ENCODE measurements at places on chromosomes 6 and 20.

- no peak for DNase-seq
These were observed 54.6 kb upstream of the ECHDC1 start for GRCh38 chr6:127397729-127398630.

- no peak for DNase-seq
These were observed 56.8 kb downstream of the MYH7B start for GRCh38 chr20:35012227-35013069.

DNA sequence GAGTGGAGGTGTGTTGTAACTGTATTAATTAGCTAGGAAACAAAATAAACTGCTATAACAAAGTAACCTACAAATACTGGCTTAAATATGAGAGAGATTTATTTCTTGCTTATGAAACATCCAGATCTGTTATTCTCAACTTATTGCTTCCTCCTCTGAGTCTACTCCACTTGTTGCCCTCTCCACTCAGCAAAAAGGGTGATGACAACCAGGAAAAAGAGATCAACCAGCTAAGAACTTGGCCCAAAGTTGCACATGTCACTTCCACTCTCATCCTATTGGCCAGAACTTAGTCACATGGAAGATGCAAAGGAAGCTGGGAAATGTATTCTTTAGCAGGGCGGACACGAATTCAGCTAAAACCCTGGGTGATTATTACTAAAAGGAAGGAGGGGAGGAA is 5.2 kb upstream of the TP53RK start:
- DNase-seq, result no peak

DNA sequence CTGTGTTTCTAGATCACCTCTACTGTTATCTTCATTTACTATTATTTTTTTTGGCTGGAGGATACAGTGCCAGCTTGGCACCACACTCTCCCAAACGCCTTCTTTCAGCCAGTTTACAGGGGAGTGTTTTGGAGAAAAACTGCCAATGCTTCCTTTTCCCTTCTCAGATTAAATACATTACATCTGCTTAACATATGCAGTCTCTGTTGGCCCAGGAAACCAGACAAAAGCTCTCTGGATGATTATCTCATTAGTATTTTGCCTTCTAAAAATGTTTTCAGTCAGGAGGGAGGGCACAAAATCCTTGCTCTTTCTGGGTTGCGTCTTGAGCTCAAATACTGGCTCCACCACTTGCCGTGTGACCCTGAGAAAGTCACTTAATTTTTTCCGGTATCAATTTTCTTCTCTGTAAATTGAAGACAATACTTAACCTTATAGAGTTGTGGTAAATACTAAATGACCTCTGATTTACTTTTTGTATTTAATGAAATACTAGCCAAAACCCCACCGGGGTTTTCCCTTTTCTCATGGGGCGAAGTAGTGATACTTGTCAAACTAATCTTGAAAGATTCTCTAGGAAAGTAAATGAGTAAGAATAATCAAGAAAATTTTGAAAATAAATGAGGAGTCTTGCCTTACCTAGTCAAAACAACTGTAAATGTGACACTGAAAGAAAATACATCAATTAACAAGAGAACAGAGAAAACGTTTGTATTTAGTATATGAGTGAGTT is 146.2 kb downstream of the MMS22L start:
- DNase-seq, result no peak

GRCh38 chr20:16428112-16428511 is 145.1 kb downstream of the KIF16B start:
- DNase-seq, result no peak

- no peak for DNase-seq
These were observed 31.8 kb downstream of the GFOD1 start for GRCh38 chr6:13455552-13455966.

- no peak for DNase-seq
These were observed 71.7 kb downstream of the B4GALT5 start for GRCh38 chr20:49641683-49642656.

- DNase-seq, result no peak
These were observed 55.4 kb downstream of the RIPOR3 start for GRCh38 chr20:50635676-50636600.

DNA sequence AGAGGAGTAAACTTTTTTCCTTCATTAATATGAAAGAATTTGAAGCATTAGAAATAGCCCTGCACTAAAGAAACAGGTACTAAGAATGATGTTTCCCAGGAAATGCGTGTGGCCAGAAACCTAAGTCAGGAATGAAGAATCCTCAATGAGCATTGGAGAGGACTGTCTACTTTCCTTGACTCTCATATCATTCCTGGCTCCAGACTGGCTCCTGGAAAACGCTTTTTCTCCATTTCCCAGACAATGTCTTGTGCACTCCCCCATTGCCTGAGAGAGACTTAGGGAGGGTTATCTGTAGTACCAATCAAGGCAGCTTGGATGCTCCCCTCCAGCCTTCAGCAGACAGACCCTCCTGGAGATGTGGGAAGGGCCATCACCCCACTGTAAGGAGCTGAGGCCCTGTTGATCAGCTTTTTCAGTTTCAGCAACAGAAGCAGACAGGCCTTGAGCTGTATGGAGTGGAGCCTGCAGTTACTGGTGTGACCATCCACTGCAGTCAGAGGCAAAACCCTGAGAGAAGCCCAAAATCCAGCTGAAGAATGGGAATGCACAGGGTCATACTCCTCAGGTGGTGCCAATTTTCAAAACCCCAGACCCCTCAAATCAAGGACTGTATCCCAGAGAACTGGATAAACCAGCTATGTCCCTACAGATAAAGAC is 127.3 kb upstream of the NT5E start:
- DNase-seq, result no peak

DNA sequence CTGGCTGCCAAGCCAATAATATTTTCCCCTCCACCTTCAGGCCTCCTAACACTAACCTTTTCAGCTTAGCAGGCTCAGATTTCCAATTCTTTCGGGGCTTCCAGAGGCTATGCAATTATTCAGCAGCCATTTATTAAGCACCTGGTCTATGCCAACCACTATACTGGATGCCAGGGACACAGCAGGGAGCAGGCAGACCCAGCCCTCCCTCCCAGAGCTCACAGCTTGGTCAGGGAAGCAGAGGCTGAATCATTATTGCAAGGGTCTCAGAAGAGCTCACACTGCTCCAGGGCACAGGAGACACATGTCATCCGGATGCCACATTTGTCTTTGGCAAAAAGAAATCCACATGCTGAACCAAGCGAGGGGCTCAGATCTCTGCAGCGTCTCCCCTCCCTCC is 1.3 kb downstream of the BPIFB1 start:
- DNase-seq, result no peak

GRCh38 chr6:125886914-125887313 is 69.7 kb upstream of the HINT3 start:
- DNase-seq, result no peak

- no peak for DNase-seq
These were observed 23.2 kb downstream of the AFDN start for GRCh38 chr6:167849846-167850459.

GRCh38 chr6:14635934-14636591 is 518.5 kb downstream of the CD83 start:
- no peak for DNase-seq

DNA sequence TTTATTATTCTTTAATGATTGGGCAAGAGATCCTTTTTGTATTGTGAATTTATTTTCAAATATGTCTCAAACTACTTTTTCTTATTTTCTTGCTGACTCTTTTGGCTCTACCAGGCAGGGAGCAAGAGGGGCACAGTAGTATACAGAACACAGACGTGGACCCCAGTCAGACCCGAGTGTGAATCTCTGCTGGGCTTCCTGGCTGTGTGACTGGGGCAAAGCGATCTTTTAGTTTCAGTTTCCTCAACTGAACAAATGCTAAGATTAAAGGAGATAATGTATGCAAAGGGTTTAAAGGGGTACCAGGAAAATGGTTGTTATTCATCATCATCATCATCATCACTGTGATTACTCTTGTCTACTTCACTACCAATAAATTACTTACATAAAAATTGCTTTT is 317.5 kb downstream of the HIVEP2 start:
- DNase-seq, result no peak

GRCh38 chr6:15495375-15495901 is 167.4 kb downstream of the DTNBP1 start:
- no peak for DNase-seq

DNA sequence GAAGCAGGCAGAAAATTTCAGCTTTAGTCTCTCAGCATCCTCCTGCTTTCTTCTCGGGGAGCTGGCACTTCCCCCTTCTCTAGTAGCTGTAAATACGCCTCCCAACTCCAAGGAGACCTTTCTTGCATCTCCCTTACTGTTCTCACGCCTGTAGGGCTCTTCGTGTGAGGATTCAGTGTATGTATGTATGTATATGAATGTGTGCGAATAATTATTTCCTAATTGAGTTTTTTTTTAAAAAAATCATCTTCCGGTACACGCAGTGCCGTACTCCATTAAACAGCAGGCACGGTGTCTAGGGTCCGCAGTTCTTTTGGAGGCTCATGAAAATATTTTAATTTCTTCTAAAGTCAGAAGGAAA is 85.4 kb downstream of the HFE start:
- no peak for DNase-seq

DNA sequence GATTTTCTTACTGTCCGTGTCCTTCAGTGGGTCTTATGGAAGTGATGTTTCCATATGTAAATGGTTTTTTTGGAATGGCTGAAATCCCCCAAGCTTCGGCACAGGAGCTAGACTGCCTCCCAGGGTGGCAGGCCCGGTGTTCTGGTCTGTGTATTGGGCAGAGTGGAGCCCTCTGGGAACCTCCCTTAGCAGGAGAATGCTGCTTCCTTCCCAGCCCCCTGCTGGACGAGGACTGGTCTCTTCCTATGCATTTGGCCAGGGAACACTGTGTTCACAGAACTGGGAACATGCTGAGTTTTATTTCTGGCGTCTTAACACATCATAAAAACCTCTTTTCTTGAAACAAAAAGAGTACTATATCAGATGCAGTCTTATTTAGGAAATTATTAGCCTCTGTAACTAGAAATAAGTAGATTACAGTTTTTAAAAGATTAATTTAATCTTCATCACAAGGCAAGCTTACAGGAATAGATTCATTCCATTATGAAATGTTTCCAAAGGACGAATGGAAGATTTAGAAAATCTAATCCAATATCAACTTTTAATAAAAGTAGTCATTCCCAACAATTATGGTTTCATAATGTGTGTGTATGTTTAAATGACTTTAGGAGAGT is 56.6 kb downstream of the SYTL3 start:
- no peak for DNase-seq

DNA sequence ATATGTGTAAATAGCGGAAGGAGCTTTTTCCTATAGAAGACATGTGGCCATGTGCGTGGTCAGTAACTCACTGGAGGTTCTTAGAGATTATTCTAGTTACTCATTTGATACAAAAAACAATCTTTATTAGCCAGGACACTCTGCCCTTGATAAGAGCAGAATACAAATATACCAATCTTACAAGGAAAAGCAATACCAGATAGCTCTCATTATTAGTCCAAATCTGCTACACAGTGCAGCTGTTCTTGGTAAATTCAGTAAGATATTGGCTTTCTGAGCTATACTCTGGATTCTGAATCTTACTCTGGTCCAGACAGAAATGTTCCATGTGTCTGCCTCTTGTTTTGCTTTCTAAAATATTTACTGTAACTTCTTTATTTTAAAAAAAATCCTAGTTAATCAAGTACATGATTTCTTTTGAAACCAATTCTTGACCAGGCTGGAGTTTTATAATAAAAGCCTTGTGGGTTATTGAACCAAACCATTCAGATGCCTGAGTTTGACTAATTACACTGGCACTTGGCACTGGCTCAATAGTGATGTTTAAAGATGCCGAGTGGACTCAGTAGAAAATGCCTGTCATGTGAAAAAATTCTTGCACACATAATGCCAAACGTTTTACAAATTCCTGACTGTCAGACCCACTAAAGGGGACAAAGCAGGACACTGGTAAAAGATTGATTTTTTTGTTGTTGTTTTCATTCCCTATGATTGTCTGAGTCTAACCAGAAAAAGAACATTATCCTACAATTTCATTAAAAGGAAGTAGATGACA is 242.8 kb upstream of the TCF21 start:
- peak; percentile 49 for DNase-seq

DNA sequence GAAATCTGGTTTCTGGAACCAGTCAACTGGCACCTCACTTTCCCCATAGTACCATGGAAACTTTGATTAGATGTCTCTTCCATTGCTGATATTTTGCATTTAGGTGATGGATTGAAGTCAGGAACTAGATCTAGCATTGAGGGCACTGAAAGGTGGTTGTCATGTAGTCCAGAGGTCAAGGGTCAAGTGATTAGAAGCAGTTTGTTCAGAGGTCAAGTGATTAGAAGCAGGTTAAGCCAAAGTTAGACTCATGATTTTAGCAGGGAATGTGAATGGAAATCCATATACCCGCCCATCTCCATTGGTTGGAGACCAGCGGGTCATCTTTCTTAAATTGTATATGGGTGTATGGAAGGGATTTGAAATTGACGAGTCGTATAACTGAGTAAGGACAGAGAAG is 51.2 kb downstream of the CBFA2T2 start:
- no peak for DNase-seq

DNA sequence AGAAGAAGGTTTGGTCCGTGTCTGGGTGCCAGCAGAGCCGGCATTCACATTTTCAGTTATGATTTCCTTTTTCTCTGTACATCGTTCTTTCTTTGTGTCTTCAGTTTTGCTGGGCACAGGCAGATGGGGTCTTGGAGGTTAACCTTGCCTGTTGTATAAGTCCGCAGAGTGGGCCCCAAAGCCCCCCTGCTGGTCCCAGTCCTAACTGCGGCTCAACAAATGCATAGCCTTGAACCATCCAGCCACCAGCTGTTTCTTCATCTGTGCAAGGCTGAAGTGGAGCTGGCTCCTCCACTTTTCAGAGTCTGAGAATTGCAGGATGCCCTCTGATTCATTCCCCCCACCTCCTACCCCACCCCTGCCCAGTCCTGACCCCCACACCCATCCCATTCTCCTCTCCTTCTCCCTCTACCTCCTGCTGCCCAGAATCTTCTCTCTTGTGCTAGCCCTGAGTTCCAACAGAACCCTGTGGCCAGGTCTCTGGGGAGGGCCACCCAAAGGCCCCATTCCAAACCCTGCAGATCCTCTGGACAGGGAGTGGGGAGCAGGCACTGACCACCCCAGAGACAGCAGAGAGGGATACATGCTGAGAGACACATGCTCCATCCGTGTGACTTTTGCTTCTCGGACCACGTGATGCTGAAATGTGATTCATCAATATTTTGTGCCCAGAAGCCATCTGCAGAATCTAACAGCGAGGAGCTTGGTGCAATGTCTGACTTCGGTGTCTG is 386.5 kb upstream of the SULF2 start:
- DNase-seq, result no peak

GRCh38 chr6:15751721-15752350 is 89.0 kb upstream of the DTNBP1 start:
- DNase-seq, result no peak

- no peak for DNase-seq
These were observed 92.4 kb downstream of the RTN4IP1 start for GRCh38 chr6:106536851-106537250.

- no peak for DNase-seq
These were observed 898.9 kb upstream of the EYS start for GRCh38 chr6:66605971-66606370.

GRCh38 chr6:32952817-32953739 is at the start of gene HLA-DMA:
HLA-DMA (minus strand) TSS chr6:32953097; CDS start chr6:32953036, 61 bp downstream.
- DNase-seq, result peak; percentile 86

- no peak for DNase-seq
These were observed 31.9 kb upstream of the NOX3 start for GRCh38 chr6:155487371-155488130.
